Thymus (tissue), 14 donors: ENCODE measurements at places on chromosomes 13 and 19.
A peak's percentile ranks its signal among the peaks of the same experiment; 100 is the strongest.

DNA sequence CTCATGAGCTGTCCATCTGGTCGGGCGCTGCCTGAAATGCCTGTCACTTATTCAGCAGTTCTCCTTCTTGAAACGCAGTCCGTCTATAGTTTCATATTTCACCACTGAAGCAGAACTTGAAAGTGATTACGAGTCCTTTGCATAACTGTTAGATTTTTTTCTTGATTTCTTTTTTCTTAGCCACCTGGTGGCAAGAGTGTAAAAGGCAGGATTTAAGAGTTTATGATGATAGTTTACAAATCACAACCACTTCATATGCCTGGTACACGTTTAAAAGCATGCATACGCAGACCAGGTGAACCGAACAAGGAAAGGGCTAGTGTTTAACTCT, 45.8 kb downstream of the GGACT start:
- no peaks in the 10 kb centered on the region for H3K27me3 ChIP-seq
- DNase-seq: peak; percentile 69
- H3K4me1 ChIP-seq: peaks cover 13% of the 10 kb centered on the region
- peak overlapping the region; percentile 61 for H3K27ac ChIP-seq

DNA sequence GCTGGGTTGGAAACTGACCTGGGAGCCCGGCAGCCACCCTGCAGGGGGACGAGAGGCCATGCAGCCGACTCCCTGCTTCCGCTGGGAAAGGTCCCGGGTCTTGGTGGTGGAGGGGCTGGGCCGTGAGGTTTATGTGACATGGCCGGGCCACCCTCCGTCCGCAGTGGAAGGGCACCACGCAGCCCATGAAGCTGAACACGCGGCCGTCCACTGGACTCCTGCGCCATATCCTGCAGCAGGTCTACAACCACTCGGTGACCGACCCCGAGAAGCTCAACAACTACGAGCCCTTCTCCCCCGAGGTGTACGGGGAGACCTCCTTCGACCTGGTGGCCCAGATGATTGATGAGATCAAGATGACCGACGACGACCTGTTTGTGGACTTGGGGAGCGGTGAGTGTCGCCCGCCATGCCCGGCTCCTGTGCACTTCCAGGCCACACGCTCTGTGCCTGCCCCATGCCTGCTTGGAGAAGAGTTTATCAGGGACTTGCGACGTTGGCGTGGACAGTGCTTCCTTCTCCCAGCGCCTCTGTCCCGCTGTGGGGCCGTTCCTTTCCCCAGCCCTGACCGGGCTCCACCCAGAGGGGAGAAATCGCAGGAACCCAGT, 27.2 kb downstream of the DOT1L start:
- no peak for DNase-seq
- H3K27ac ChIP-seq: no peak overlapping the region
- H3K4me1 ChIP-seq: peaks cover 5% of the 10 kb centered on the region
- H3K4me3 ChIP-seq: no peak overlapping the region
- peaks cover 85% of the 10 kb centered on the region for H3K36me3 ChIP-seq

GRCh38 chr13:20118268-20119140, 42.3 kb downstream of the GJA3 start:
- no peaks in the 10 kb centered on the region for H3K36me3 ChIP-seq
- H3K4me1 ChIP-seq: peaks cover 8% of the 10 kb centered on the region
- peak overlapping the region; percentile 19 for H3K27ac ChIP-seq
- peak overlapping the region; percentile 49 for H3K4me3 ChIP-seq
- peak; percentile 56 for DNase-seq

DNA sequence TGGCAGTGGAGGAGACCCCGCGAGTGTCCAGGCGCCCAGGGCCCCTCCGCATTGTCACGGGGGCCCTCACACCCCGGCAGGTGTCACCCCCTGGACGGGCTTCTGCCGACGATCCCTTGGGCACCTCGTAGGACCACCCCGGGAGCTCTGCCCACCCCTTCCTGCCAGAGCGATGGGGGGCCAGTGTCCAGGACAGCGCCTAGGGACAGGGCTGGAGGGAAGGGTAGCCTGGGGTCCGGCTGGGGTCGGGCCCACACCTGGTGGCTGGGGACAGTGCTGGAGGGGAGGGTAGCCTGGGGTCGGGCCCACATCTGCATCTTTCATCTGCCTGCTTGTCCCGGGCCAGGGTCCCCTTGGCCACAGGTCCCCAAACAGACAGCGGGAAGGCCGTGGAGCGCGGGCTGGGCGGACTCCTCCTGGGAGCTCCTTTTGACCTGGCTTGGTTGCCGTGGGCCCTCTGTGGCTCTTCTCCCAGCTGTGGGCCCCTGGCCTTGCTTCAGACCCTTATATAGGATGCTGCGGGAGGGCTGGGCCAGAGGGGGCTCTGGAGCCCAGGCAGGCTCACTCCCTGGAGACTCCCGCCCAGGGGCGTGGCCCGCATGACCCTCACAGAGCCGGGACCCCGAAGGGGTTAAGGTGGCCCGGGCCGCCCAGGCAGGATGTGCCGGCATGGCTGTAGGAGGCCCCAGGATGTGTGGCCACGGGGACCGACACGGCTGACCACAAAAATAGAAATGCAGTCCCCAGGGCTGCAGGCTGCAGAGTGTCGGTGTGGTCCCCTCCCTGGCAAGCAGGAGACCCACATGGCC, 74.1 kb upstream of the MCF2L start:
- H3K4me3 ChIP-seq: peak overlapping the region; percentile 22
- DNase-seq: no peak
- peaks cover 29% of the 10 kb centered on the region for H3K4me1 ChIP-seq
- no peak overlapping the region for H3K27ac ChIP-seq
- no peaks in the 10 kb centered on the region for H3K36me3 ChIP-seq

DNA sequence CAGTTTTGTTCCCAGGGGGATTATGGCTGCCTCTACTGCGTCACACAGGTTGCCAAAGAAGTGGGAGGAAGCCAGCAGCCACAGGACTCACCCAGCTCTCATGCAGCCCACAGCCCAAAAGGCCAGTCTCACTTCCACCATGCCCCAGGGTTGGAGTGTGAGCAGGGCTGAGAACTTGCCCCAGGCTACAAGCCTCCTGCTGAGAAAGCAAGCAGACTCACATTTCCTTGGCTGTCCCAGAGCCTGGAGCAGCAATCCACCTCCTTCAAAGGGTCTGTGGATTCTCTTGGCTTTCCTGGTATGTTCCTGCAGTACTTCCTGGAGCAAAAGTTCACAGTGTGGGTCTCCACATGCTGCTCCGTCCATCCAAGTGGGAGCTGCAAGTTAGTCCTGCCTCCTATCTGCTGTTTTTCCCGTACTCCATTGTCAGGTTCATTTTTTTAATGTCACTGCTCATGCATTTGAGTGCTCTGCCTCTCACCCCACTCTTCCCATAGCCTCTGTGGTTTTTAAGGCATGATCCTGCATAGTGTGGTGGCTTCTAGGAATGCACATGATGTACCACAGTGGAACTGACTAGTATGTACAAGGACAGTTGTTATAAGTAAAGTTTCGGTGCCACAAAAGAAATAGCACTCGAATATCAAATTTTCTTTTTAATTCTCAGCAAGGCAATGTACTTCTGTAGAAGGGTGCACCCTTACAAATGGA, 56.2 kb upstream of the ARHGEF7 start:
- H3K27ac ChIP-seq: no peak overlapping the region
- H3K4me3 ChIP-seq: no peak overlapping the region
- no peaks in the 10 kb centered on the region for H3K4me1 ChIP-seq
- DNase-seq: no peak
- H3K27me3 ChIP-seq: peaks cover 5% of the 10 kb centered on the region
- H3K36me3 ChIP-seq: no peaks in the 10 kb centered on the region

DNA sequence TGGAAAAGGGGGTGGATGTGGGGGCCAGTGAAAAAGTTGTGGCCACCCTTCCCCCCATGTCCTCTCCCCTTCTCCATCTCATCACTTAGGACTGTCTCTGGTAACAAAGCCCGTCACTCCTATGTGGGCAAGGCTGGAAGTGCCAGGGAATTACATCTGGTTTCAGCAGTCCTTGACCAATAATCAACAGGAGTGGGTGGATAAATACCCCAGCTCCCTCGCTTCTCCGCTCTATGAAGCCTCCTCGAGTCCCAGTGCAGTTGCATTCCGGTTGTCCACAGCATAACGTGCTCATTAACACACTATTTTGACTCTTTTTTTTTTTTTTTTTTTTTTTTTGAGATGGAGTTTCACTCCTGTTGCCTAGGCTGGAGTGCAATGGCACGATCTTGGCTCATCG, 31.5 kb downstream of the MYO1F start:
- no peaks in the 10 kb centered on the region for H3K27me3 ChIP-seq
- no peaks in the 10 kb centered on the region for H3K4me1 ChIP-seq
- H3K36me3 ChIP-seq: no peaks in the 10 kb centered on the region
- H3K4me3 ChIP-seq: no peak overlapping the region

- peak overlapping the region; percentile 18 for H3K27ac ChIP-seq
- H3K36me3 ChIP-seq: no peaks in the 10 kb centered on the region
- H3K4me3 ChIP-seq: peak overlapping the region; percentile 32
- peaks cover 100% of the 10 kb centered on the region for H3K27me3 ChIP-seq
- no peaks in the 10 kb centered on the region for H3K4me1 ChIP-seq
- DNase-seq: no peak
Observed at GRCh38 chr19:13012690-13013608, 17.7 kb downstream of the NFIX start.

DNA sequence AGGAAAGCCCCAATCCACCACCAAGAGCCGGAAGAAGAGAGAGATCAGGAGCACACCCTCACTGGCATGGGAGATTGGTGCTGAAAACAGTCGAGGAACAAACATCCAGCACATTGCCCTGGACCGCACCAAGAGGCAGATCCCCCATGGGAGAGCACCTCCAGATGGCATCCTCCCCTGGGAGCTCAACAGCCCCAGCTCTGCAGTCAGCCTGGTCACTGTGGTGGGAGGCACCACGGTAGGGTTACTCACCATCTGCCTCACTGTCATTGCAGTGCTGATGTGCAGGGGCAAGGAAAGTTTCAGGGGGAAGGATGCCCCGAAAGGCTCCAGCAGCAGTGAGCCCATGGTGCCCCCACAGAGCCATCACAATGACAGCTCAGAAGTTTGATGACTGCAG, 110.2 kb downstream of the STOML3 start:
- H3K4me3 ChIP-seq: no peak overlapping the region
- no peaks in the 10 kb centered on the region for H3K27me3 ChIP-seq
- no peak for DNase-seq
- no peaks in the 10 kb centered on the region for H3K4me1 ChIP-seq
- no peak overlapping the region for H3K27ac ChIP-seq
- no peaks in the 10 kb centered on the region for H3K36me3 ChIP-seq

DNA sequence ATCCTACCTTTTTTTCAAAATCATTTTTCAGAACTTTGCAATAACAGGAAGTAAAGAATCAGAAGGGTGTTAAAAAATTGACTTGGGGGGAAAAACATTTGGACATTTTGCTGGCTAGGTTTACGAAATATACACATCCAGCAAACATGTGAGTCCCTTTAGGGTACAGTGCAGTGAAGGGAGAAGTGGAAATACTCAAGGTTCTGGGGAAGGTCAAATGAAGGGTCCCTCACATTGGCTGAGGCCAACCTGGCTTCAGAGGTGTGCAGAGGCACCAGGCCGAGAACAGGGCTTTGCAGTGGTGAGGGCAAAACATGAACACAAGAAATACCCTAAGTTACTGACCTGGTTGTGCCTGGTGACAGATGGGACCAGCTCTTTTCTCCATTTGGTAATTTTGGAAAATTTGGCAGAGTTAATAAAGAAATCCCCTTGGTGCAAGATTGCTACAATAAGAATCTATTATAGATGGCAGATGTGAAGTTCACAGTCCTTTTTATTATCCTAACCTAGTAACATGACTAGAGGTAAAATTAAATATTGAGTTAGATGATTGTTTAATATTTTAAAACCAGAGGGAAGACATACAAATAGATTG, 1.5 kb upstream of the UPF3A start:
- peaks cover 4% of the 10 kb centered on the region for H3K4me1 ChIP-seq
- H3K27me3 ChIP-seq: no peaks in the 10 kb centered on the region
- no peak overlapping the region for H3K4me3 ChIP-seq
- peak overlapping the region; percentile 55 for H3K27ac ChIP-seq

DNA sequence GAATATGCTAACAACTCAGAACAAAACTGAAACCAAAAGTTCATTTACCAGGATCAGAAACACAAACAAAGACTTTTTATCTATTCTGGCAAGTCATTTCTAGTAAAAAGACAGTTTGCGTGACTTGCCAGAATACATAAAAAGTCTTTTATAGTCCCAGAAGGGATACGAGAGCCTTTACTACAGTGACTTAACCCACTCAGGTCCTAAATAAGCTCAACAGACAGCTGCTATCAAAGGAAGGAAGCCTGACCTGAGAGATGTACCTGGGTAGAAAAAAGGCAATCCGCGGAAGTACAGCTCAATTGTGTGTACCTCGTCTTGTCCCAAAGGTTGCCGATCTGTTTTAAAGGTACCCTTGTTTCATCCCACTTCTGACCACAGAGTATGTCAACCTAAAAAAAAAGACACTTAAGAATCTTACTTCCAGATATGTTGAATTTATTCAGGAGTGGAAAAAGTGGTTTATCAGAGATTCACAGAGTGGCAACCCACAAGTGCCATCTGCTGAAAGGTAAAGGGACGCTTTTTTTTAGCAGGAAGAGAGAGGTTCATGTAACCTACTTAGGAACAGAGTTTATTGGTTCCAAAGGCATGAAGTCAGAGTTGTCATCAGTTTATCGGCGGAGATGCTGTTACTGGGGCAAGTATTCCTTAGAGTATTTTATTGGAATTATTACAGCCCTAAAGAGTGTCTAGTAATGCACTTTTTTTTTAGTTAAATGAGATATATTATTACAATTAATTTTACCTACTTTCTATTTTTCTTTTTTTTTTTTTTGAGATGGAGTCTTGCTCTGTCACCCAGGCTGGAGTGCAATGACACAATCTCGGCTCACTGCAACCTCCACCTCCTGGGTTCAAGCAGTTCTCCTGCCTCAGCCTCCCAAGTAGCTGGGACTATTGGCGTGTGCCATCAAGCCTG, 69.7 kb upstream of the C1QTNF9B start:
- H3K27me3 ChIP-seq: no peaks in the 10 kb centered on the region
- peak overlapping the region; percentile 83 for H3K27ac ChIP-seq
- H3K4me3 ChIP-seq: peak overlapping the region; percentile 16
- peaks cover 4% of the 10 kb centered on the region for H3K4me1 ChIP-seq

DNA sequence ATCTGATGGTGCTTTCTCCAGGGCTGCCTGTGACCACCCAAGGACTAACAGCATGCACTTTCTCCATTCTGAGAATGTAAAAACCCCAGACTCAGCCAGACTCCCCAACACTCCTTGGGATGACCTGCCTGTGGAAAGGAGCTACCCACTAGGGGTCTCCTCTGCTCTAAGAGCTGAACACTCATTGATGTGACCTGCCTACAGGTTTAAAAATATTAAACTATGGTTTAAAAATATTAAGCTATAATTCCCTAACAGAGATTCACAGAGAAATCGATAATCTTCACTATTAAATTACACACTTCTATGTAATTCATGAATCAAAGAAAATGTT, 696.2 kb upstream of the SLITRK5 start:
- DNase-seq: no peak
- H3K36me3 ChIP-seq: no peaks in the 10 kb centered on the region
- H3K4me3 ChIP-seq: no peak overlapping the region
- H3K4me1 ChIP-seq: no peaks in the 10 kb centered on the region
- no peaks in the 10 kb centered on the region for H3K27me3 ChIP-seq

- H3K27ac ChIP-seq: no peak overlapping the region
- no peaks in the 10 kb centered on the region for H3K36me3 ChIP-seq
- no peak overlapping the region for H3K4me3 ChIP-seq
- H3K4me1 ChIP-seq: no peaks in the 10 kb centered on the region
- H3K27me3 ChIP-seq: no peaks in the 10 kb centered on the region
Observed at GRCh38 chr13:39777527-39778061, 122.1 kb downstream of the COG6 start.
